ENCODE measurements at places on chromosomes 7 and 10.

GRCh38 chr10:98466861-98467505 is 20.2 kb upstream of the HPS1 start:
- no peak for DNase-seq

DNA sequence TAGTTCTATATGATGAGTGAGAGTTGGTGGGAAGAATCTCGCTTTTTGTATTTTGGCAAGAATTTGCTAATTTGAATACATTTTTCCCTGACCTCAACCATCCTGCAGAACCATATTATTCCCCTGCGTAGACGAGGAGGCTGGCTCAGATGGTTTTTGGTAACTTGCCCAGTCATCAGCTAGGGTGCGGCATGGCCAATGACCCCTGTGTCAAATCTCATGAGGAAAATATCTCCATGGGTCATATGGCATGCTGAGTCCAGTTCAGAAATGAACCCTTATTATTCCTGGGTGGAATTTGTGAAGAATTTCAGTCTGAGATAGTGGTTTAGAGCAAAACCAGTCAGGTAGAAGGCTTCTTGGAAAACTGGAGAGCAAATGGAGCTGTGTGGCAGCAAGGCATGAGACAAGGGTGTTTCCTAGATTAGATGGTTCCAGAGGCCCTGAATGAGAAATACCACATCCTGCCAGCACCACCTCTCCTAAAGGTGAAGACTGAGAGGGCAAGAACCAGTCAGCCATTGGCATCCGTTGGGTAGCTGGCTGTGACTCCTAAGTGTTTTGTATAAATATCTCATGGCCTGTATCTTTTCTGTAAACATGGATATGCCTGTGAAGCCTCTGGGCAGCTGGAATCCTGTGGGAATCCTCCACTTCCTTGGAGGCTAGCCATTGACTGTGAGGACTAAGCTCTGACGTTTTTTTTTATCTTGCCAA is 5.8 kb upstream of the UPP1 start:
- DNase-seq: peak; percentile 84

GRCh38 chr10:49141541-49142332 is 7.9 kb upstream of the FAM170B start:
- no peak for DNase-seq

GRCh38 chr7:143979359-143979758 is 20.8 kb upstream of the OR6B1 start:
- DNase-seq: peak; percentile 51

DNA sequence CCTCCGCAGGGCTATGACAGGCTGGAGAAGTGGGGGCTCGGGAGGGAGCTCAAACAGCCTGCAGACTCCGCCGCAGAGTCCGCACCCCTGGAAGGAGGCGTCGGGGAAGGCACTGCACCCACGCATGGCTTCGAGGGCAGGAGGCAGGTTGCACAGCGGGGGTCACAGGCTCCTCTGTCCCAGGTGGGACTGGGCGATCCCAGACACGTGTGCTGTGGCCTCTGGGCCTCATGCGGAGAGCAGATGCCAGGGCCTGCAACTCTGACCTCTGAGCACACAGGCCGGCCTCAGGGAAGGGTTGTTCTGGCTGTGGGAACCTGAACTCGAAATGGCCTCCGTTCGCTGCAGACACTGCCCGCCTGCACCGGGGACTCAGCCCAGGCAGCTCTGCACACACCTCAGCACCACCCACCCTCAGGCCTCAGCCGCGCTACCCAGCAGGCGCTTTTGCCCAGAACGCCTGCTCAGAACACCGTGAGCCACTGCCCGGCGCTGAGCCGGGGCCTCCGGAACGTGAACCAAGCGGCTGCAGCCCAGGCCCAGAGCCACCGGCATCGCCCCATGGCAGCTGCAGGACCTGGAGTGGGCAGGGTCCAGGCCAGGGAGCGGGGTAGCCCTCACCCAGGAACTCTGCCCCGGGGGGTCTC is 71.8 kb upstream of the ADGRA1 start:
- no peak for DNase-seq

DNA sequence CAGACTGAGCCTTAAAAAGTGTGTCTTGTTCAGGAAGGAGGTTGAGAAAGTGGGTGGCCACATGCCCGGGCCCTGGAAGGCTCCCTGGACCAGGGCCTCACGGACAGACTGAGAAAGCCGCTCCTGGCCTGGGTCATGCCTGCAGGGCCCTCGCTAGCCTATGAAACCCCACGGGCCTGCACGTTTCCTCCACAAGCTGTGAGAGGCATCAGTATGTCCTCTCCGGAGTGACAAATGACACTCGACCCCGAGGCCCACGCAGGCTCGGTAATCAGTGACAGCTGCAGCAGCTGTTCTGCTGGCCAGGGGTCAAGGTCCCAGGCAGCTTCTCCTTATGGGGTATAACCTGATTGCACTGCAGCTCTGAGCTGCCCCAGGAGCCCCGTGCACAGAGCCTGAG is 47.6 kb downstream of the ASB13 start:
- no peak for DNase-seq

GRCh38 chr7:105800849-105801534 is 75.4 kb downstream of the ATXN7L1 start:
- no peak for DNase-seq

- DNase-seq: no peak
Observed at GRCh38 chr10:112376396-112376790, 2.5 kb downstream of the ACSL5 start.

- no peak for DNase-seq
Observed at GRCh38 chr10:86872757-86873156, 84.7 kb downstream of the MMRN2 start.

DNA sequence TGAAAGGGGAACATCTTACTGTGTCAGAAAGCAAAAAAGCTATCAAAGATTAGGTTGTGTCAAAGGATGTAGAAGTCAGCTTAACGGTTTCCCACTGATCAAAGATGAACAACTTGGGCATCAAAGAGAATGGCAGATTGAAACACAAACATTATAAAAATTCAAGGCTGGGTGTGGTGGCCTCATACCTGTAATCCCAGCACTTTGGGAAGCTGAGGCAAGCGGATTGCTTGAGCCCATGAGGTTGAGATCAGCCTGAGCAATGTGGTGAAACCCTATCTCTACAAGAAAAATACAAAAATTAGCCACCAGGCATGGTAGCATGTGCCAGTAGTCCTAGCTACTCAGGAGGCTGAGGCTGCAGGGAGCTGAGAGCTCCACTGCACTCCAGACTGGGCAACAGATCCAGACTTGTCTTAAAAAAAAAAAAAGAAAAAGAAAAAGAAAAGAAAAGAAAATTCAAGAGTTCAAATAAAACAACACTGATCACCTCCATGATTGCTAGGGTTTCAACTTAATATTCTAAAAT is 34.5 kb downstream of the RTKN2 start:
- DNase-seq: no peak

DNA sequence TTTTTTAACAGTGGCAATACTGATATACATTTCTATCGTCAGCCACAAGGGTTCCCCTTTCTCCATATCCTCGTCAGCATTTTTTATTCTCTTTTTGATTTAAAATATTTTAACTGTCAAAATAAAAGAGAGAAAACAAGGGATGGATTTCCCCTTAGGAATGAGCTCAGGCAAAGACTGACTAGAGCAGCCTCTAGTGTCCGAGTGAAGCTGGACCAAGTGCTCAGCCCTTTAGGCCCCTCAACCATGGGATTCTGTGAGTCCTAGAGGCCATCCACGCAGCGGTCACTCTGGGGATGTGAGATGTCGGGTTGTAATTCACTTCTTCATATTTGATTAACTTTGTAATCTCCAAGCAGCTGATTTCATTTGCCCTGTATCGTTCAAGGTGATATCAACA is 137.4 kb upstream of the RNF32 start:
- peak; percentile 14 for DNase-seq

DNA sequence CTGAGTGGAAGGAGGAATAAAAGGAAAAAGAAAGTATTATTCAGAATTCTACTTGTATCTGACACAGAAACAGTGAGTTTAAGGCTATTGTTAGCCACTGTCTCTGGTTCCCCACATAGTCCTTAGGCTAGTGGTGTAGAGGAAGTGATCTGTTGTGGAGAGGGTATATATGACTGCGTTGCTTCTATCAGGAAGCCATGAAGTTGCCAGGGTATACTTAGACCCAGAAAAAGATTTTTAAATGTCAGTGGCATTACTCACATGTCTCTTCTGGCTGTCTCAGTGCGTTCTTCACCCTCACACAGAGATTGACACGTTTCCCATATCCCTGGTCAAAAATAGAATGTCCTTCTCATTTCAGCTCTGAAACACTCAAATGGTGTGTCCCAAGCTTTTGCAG is 72.7 kb downstream of the SEM1 start:
- no peak for DNase-seq

GRCh38 chr10:115992236-115992986 is 280.6 kb downstream of the GFRA1 start:
- no peak for DNase-seq

GRCh38 chr7:13181216-13181615 is 493.8 kb downstream of the ARL4A start:
- peak; percentile 32 for DNase-seq

GRCh38 chr10:19904202-19904661 is 88.0 kb downstream of the PLXDC2 start:
- peak; percentile 95 for DNase-seq

- no peak for DNase-seq
Observed at GRCh38 chr10:132929953-132930548, 12.3 kb downstream of the CFAP46 start.

DNA sequence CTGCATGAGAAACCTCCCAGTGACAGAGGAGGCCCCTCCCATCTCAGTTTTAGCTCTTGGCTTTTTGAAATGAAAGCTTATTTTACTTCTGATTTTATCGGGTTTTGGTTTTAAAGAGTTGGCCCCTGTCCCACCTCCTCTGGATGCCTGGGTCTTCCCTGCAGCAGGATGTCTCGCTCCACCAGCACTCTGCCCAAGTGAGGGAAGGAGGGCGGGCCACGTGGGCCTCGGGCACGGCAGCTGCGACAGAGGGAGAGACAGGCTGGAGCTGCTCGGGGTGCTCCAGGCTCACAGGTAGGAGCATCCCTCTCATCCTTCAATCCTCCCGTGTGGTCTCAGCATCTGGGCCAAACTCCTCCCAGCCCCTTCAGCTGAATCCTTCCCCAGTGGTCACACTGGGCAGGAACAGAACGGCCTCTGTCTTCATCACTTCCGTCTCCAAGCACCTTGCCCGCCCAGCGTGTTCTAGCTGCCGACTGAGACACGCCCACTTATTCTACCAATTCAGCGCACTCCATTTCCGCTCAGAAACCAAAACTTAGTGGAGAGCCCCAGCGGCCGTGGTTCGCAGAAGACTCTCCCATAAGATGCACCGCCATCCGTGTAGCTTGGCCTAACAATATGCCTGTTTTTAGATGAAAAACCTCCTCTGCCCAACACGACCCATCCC is 222.9 kb downstream of the GLRX3 start:
- DNase-seq: no peak

- DNase-seq: no peak
Observed at GRCh38 chr7:21753071-21753470, 192.6 kb downstream of the CDCA7L start.

GRCh38 chr10:47241256-47241655 is 58.7 kb upstream of the GDF10 start:
- no peak for DNase-seq

DNA sequence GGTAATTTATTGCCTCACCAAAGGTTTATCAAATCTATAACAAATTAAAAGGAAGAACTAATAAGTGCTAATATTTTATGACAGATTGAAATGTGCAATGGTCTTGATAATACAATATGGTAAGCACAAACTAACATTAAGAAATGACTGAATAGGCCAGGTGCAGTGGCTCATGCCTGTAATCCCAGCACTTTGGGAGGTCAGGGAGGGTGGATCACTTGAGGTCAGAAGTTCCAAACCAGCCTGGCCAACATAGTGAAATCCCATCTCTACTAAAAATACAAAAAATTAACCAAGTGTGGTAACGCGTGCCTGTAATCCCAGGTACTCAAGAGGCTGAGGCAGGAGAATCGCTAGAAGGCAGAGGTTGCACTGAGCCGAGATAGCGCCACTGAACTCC is 3.5 kb downstream of the MTPAP start:
- no peak for DNase-seq

DNA sequence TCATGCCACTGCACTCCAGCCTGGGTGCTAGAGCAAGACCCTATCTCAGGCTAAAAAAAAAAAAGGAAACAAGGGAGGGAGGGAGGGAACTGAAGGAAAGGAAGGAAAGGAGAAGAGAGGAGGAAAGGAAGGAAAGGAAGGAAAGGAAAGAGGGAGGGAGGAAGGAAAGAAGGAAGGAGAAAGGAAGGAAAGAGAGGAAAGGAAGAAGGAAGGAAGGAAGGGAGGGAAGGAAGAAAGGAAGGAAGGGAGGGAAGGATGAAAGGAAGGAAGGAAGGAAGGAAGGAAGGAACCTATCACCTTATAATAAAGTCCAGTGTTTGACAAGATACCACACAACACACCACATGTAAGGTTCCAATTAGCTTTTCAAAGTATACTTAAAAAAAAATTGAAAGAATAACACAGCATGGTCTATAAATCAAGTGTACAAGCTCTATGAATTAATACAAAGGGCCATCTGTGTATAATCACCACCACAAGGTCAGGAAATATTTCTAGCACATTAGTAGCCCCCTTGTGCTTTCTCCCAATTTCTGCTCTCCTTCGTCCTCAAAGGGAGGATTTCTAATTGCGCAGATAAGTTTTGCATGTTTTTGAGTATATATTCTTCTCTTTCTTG is 26.4 kb downstream of the RNF216 start:
- no peak for DNase-seq

DNA sequence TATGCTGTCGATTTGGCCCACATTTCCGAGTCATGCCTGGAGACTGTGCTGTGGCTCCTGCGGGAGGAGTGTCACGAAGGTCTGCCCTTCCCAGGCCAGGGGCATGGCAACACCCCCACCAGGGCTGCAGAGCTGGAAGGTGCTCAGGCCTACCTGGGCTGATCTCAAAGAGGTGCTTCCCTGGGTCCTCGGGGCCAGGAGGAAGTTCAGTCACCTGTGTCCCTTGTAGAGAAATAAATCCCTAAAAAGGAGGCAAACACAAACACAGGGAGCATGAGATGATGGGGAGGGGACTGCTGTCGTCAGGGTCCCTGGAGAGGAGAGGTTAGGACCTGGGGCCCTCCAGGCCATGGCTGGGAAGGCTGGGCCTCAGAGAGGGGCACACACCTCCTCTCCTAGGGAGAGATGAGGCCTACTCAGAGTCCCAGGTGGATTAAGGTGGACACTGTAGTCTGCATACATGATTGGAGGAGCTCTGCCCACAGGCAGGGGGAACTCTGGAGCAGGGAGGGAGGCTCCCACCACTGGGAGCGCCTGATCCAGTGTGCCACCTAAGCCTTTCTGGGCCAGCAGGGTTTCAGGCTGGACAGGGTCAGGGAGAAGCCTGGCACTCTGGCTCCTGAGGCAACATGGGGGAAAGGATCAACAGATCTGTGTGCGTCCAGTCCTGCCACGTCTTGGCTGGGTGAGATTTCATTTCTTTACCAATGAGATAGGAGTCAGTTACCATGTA is 49.4 kb downstream of the ARHGAP22 start:
- no peak for DNase-seq

DNA sequence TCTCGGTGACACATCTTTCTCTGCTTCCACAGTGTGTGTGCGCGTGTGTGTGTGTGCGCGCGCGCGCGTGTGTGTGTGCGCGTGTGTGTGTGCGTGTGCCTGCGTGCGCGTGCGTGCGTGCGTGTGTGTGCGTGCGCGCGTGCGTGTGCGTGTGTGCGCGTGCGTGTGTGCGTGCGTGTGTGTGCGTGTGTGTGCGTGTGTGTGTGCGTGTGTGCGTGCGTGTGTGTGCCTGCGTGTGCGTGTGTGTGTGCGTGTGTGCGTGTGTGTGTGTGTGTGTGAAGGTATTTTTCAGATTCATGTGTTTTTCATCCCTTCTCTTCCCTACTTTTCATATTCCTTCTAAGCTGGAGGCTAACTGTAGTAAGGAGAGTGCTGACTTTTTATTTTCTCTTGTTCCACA is 148.4 kb downstream of the CREB5 start:
- no peak for DNase-seq

- no peak for DNase-seq
Observed at GRCh38 chr7:25460433-25460832, 232.1 kb upstream of the NPVF start.

- DNase-seq: no peak
Observed at GRCh38 chr10:50857579-50857978, 27.8 kb downstream of the A1CF start.

All from fibroblast of lung (primary cell).